Renal cortex interstitium (tissue), 15 donors: ENCODE measurements at places on chromosomes 12 and 14.

- DNase-seq, result no peak
Observed at GRCh38 chr12:5694759-5695409, 250.2 kb downstream of the ANO2 start.

- DNase-seq, result no peak
Observed at GRCh38 chr12:32822344-32822743, 66.6 kb upstream of the YARS2 start.

DNA sequence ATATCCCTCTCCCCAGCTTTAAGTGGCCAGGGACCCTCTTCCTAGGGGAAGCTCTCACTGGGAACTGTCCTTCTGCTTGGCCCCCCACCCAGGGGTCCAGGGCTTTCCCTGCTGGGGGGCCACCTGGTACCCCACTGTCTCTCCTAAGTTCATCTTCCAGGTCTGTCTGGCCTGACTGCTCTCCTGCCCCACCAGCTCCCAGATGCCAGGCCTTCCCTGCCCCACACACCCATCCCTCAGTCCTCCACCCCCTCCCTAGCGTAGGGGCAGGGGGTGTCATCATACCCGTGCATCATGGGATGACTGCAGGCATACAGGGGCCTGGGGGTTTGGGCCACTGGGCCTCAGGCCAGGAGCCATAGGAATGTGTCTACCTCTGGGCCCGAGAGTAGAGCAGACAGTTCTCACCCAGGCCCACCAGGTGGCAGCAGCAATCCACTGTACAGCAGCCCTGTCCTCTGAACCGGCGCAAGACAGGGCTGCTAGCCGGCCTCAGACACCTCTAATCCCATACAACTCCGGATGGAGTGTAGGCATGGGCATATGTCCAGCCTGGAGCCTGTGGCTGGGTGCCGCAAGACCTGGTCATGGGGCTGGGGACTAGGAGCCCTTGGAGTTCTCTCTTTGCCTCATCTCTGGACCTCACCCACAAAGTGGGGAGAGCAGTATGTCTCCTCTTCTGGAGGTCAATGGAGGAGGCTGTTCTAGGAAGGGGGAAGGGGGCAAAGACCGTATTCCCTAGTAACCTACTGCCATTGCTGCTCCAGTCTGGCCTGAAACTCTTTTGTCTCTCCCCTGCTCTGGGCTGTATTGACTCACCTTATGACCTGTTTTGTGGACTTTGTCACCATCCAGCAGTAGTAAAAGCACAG lies 10.0 kb upstream of the SMARCD1 start:
- no peak for DNase-seq

DNA sequence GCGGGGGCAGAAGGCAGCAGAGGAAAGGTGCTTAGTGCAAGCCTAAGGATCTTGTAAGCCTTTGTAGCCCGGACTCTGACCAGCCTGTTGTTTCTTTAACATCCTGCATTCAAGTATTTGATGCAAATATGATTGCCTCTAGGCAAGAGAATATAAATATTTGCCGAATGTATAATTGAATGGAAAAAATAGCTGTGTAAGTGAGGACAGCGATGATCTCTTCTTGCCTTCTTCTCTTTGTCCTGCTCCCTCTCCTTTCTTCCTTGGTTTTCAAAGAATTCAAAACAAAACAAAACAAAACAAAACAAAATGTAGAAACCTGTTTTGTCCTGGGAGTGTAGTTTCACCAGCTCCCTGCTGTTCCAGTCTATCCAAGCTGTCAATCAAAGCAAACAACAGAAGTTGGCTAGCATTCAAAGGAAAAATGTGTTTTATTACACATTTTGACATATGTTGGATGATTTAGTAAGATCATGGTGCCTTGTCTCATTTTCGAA lies 74.9 kb upstream of the CPM start:
- DNase-seq, result no peak

- peak; percentile 17 for DNase-seq
Observed at GRCh38 chr12:43835264-43835655, 621 bp upstream of the TMEM117 start.

- DNase-seq, result no peak
Observed at GRCh38 chr14:99928963-99929362, 135.8 kb downstream of the EML1 start.

GRCh38 chr12:108268397-108268796 lies 70.7 kb downstream of the CMKLR1 start:
- DNase-seq, result no peak

DNA sequence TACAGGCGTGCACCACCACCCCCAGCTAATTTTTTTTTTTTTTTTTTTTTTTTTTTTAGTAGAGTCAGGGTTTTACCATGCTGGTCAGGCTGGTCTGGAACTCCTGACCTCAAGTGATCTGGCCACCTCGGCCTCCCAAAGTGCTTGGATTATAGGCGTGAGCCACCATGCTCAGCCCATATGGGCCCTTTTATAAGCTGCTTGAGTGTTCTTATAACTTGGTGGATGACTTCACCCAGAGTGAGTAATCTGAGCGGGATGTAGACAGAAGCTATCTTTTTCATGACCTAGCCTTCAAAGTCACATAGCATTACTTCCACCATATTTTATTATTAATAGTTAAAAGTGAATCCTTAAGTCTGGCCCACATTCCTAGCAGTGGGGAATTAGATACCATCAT lies 16.4 kb downstream of the BBOF1 start:
- DNase-seq, result no peak

DNA sequence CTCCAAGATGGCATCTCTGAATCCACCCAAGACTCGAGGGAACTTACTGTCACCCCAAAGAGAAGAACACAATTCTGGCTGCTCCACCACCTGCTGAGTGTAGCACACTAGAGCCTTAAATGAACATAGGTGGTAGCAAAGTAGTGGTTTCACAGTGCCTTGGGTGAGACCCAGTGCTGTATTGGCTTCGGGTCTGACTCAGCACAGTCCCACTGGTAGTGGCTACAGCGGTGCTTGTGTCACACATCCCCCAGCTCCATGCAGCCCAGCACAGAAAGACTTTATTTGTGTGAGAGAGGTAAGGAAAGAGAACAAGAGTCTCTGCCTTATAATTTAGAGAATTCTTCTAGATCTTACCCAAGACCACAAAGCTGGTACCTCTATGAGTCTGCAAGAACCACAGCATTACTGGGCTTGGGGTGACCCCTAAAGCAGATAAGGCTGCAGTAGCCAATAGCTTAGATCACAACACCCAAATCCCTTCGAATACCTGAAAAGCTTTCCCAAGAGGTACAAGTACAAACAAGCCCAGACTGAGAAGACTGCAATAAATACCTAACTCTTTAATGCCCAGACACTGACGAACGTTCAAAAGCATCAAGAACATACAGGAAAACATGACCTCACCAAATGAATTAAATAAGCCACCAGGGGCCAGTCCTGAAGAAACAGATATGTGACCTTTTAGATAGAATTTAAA lies 83.3 kb upstream of the SLC38A4 start:
- DNase-seq, result no peak
